ENCODE measurements at places on chromosomes 2 and 18.

DNA sequence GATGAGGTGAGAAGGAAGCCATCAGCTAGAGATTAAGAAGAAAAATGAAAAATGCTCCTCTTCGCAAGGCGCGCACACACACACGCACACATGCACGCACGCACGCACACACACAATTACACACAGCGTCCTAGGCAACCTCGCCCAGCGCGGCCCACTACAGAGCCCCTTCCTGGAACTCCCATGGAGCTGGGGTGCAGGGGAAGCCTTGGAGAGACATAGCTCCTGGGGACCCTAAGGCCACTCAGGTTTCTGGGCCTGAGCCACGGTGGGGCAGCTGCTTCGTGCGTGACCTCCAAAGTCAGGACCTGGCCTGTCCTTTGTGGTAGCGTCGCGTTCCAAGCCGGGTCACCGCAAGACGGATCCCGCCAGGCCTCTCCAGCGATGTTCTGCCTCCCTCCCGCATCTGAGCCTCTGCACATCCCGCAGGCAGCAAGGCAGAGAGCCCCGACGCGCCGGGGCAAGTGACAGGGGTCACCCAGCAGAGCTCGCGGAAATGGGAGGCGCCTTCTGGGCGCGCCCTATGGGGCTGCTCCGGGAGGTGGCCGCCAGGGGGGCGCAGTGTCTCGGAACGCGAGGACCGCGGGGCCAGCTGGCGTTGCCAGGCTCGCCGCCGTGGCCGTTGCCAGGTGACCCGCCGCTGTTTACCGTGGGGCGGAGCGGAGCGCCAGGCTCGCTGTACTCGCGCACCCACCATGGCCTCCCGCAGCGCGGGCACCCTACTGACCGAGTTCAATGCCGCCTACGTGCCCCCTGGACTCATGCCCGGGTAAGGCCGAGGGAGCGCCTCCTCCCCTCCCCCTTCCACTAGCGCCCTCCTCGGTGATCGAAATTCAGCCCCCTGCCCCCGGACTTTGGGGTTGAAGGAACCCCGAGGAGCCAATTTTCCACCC is 79.0 kb downstream of the CIB4 start:
- DNase-seq: no peak

DNA sequence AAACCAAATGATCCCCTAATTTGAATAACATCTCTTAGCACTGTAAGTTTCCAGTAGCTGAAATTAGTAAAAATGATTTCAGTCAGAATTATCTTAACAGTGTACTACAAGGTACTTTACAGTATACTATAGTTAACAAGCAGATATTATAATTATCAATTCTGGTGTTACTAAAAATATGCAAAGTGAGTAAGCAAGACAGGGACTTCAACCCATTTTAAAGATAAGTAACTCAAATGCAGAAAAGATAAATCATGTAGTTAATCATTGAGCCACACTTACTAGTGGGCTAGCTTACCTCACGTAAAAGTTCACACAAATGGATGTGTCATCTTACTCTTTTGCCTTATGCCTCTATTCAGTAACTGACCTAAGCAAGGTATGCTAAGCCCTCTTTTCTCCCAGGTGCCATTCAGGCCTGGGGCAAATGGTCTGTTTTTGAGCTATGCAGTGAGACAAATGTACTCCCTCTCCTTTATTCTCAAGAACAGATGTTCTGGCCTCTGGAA is 101.0 kb downstream of the NBAS start:
- DNase-seq: peak; percentile 65

GRCh38 chr18:12034241-12035100 is 53.2 kb downstream of the IMPA2 start:
- no peak for DNase-seq

DNA sequence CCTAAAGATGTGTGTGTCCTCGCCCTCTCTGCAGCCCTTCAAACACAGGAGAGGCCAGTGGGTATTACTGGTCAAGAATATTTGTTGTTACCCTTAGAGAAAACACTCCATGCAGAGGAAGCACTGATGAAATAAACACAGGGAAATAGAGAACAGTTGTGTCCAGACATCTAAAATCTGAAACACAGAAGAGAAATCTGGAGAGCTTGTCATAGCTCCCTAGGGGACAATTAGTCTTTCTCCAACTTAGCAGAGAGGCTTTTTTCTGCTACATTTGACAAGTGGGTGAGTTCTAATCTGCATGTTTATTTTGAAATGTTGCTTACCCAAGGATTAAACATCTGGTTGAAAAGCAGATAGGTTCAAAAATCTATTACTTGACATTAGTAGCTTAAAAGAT is 190.1 kb downstream of the CTNNA2 start:
- DNase-seq: no peak

- DNase-seq: peak; percentile 83
Measured at GRCh38 chr2:225120186-225120585, 77.9 kb upstream of the DOCK10 start.

- no peak for DNase-seq
Measured at GRCh38 chr2:10933700-10934225, 22.0 kb downstream of the KCNF1 start.

DNA sequence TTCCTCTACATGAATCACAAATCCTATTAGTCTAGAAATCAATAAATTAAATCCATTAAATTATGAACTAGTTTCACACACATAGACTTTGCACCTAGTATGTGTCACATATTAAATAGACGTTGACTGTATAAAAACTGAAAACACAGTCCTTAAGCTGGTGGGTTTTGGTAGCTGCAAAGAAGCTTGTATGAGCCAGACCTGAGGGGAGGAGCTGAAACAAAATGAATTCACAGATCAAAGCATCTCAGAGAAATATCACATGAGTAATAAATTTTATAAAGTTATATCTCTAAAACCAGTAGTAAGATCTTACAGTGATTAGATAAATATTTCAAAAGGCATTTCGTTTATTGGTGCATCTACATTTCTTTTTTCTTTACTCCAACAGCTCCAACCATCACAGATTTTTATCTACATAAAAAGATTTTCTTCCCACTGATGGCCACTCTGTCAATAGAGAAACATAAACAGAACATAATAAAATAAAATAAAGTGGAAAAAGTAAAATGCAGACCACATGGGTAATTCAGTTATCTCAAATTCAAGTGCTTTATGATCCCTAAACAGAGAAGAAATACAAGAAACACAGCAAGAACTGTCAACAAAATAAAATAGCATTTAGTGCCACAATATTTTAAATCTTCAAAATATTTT is 420.0 kb upstream of the CYRIA start:
- DNase-seq: no peak

GRCh38 chr2:136486115-136486514 is 279.2 kb upstream of the THSD7B start:
- no peak for DNase-seq

- DNase-seq: no peak
Measured at GRCh38 chr18:32868406-32868805, 95.6 kb upstream of the KLHL14 start.

DNA sequence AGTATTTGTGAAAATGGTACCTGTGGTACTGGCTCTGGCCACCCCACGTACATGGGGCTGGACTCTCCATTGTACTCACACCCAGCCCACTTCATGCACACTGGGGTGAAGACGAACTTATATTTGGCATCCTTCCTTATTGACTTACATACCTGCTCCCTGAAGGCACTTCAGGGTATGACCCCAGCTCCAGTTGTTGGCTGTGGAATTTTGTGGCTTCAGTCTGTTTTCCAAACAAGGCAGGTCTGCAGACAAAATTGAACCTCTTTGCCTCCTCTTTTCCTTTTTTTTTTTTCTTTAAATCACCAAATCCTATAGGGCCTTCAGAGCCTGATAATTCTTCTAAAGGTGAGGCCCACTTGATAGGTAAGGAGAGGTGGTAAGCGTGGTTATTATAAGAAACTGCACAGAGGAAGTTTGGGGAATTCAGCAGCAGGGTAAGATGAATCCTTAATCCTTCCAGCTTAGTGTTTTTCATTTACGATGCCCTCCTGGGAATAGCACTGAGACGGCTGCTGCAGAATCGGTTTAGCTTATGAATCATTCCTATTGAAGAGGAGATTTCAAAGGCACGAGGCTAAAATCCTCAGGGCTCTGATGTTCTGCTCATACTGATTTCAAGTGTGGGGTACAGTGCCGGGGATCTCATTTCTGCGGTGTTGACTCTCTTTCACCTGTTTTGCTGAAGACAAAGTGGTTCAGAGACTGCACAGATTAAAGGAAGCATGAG is 55.2 kb downstream of the KIF5C start:
- DNase-seq: no peak

DNA sequence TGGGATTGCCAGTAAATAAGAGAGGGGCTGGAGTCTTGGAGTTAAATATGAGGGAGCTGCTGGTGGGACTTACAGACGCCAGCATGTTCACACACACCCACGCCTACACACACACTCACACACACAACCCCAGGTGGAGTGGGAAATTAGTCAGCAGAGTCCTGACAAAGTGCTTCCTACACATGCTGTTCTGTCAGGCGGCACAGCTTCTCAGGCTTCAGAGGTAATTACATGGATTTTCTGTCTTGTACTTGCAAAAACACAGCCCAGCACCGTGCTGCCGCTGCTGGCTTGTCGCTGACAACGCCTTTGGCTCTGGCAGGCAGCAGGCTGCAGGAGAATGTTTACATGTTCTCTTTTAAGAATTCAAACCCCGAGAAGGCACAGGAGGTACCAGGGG is 1186.3 kb upstream of the CELF4 start:
- DNase-seq: peak; percentile 52

DNA sequence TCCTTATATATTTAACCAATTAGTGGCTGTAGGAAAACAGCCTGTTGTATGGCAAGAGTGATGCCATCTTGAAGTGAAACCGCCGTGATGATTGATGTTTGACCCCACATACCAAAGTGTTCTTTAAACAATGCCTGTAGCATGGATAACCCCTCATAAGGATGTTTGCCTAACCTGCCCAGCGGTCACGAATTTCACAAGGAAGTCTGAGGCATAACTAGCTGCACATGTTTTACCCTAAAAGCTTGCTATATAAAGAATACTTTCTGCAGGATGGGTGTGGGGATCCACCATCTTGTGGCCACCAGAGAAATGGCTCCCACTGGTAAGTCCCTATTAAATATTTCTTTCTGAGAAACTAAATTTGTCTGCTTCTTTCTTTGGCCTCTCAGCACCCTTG is 68.7 kb downstream of the ZDBF2 start:
- no peak for DNase-seq

- DNase-seq: peak; percentile 66
Measured at GRCh38 chr2:3126911-3127621, 250.6 kb downstream of the EIPR1 start.

DNA sequence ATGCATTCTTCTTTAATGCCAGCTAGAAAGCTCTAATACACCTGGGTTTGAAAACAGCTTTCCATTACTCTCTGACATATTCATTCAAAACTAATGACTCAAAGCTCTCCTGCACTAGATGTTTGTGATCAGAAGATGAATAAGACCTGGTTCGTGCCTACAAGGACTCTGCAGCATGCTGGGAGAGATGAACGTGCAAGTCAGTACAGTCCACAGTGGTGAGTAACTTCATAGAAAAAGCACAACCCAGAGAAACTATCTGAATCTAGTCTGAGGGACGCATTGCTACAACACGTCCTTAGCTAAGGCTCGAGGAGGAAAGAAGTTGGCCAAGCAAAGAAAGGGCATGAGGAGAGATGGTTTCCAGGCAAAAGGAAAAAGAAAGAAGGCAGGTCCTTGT is 234.3 kb downstream of the OSR1 start:
- no peak for DNase-seq

GRCh38 chr2:233421091-233421816 is 67.0 kb downstream of the DGKD start:
- peak; percentile 50 for DNase-seq

DNA sequence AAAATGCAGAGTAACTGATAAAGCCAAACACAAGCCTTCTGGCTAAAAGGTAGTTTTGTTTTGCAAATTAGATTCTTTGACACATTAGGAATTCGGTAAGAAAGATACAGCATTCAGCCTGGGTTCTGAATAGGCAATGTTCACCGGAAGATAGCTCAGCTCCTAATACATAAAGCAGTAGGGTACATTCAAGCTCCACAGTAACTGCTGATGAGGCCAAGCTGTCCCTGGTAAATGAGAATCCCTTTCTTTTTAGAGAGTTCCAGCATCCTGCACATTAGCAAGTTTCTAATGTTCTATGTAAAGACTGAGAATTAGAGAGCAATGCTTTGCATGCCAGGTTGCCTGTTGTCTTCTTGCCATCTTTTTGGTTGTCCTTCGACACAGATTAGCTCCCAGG is 316.3 kb upstream of the SLC14A2 start:
- no peak for DNase-seq

- no peak for DNase-seq
Measured at GRCh38 chr18:10591896-10592295, 66.1 kb downstream of the NAPG start.
